ENCODE measurements at places on chromosomes 4 and X.

DNA sequence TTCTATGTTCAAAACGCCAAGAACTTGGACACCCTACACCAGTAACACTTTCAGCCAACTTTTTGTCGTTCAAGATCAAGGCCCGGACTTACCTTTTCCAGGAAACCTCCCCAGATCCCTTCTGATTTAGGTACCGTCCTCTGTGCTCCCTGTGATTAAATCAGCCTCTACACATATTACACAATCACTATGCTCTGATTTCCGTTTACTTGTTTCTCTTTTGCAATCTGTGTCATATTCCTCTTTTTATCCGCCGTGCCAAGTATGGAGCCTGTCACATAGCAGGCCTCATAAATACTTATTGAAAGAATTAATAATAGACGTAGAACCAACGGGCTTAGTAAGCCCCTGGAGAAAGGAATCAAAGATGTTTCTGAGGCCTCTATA lies 722 bp upstream of the TMEM33 start:
- no peak for DNase-seq

DNA sequence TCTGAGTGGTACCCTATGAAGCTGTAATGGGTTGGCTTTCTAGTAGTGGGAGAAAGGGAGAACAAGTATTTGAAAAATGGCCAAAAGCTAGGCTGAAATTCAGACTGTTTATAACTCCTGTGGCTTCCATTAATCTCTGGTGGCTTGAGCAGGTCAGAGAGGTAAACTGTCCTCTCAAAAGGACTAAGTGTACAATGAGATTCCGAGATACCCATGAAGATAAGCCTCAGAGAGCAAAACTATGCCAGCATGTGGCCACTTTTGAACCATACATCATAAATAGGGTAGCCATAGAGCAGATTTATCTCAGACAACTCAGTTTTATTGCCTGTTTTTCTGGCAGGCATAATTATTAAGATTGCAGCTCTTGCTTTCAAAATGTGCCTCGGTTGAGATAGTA lies 89.2 kb downstream of the CHRDL1 start:
- no peak for DNase-seq

DNA sequence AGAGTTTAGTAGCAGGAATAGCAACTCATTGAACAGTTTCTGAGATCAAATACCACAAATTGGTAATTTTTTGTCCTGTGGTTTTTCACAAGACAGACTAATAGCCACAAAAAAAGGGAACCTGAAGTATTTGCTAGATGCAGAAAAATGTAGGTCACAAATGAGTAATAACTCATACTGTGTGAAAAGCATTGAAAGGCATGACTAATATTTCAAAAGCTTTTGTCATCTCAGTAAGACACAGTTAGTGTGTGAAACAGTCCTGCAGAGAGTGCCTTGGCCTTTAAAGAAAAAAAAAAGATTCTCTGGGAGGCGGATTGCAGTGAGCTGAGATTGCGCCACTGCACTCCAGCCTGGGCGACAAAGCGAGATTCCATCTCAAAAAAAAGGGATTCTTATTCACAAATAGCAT lies 31.4 kb upstream of the SLC25A31 start:
- no peak for DNase-seq

GRCh38 chr4:10977534-10977933 lies 293.0 kb upstream of the CLNK start:
- DNase-seq = no peak

DNA sequence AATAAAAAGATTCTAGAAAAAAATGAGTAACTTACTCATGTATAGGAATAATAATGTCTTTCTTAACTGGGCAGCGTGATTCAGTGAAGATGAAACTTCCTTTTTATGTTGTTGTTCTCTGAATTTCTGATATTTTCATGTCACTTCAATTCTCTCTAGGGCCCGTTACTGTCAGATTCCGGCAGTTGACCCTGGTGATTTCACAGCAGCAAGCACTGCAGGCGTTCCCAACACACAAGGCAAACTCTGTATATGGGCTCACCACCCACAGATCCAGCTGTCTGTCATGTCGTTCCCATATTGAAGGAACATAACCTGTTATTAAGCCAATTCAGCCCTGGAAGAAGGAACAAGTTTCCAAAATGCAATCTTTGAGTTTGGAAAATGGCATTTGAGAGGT lies 288.3 kb upstream of the GALNTL6 start:
- DNase-seq = no peak

- DNase-seq = no peak
Observed at GRCh38 chr4:78100060-78100459, 42.9 kb downstream of the FRAS1 start.

- no peak for DNase-seq
Observed at GRCh38 chrX:150694738-150695410, 1.7 kb downstream of the MTMR1 start.

All from stimulated activated CD4-positive, alpha-beta T cell treated with anti-CD3 and anti-CD28 coated beads, Interleukin-1b, Interleukin-23, amount 100 ng/mL, for 1 hour (primary cell).